ENCODE measurements at places on chromosomes 4 and X. TPM values are rescaled to one million over a fixed set of nuclear protein-coding genes. Genes with fewer than 3 reads are reported as not detected.

Gene SOD3
- 2.1 TPM for total RNA-seq

GRCh38 chrX:63327788-63328187 lies 23.3 kb downstream of the SPIN4 start:
- DNase-seq: no peak

DNA sequence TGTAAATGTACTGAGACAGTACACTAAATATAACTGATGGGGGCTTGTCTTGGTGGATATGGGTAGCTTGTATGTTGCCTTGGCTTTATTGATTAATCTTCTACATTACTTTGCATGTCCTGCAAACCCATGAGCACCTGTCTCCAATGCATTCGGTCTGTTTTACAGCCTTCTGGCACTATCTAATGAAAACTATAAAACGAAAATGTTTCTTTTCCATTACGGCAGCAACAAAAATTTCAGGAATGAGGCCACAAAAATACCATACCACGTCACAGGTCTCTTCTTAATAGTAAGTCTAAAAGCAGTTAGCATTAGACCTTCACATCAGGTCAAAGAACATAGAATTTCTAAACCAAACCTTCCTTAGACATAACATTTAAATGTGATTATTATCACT lies 49.8 kb downstream of the EDNRA start:
- DNase-seq: no peak

DNA sequence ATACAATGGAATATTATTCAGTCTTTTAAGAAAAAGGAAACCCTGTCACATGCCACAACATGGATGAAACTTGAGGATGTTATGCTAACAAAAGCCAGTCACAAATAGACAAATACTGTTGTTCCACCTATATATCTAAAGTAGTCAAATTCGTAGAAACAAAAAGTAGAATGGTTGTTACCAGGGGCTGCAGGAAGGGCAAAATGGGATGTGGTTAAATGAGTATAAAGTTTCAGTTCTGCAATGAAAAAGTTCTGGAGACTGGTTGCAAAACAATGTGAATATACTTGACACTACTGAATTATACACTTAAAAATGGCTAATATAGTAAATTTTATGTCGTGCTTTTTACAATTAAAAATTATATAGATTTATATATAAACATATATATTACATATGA lies 12.2 kb downstream of the SPOCK3 start:
- DNase-seq: no peak

DNA sequence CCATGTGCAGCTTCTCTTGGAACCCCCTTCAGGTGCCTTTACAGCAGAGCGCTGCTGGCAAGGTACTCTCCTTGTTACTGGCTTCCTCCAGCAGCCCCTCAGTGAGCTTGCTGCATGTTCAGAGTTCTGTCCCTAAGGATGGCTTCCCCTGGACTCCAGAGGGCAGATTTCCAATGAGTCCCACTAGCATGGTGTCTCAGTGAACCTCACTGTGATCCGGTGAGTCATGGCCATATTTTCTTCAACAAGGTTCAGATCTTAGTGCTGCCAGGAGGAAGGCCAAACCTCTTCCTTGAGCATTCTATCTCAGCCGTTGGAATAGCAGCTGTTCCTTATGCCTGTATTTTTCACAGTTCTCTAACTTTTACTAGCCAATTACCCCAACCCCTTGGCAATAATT lies 98.8 kb downstream of the CASK start:
- DNase-seq: no peak

- DNase-seq: no peak
Measured at GRCh38 chr4:165201806-165202205, 5.6 kb upstream of the KLHL2 start.

Measured in osteoblast (primary cell).